ENCODE measurements at places on chromosomes 11 and 22. TPM values are rescaled to one million over a fixed set of nuclear protein-coding genes. Genes with fewer than 3 reads are reported as not detected.

DNA sequence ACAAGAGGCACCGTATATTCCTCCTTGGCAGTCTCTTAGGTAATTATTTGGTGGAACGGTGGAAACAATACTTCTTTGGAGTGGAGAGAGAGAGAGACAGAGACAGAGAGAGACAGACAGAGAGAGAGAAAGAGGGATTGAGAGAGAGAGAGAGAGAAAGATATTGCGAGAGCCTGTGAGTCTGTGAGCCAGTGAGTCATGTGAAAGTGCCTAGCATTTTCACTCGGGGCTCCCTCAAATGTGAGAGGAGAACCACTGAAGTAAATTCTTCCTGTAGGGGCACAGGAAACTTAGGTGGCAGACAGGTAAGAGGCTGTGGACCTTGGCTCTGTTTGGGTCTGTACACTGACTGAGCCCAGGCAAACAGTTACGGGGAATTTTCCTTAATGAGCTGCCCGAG lies 31.6 kb upstream of the SNX19 start:
- DNase-seq = peak; percentile 6

- peak; percentile 25 for DNase-seq
Measured at GRCh38 chr11:10746871-10747270, 4.2 kb upstream of the CTR9 start.

DNA sequence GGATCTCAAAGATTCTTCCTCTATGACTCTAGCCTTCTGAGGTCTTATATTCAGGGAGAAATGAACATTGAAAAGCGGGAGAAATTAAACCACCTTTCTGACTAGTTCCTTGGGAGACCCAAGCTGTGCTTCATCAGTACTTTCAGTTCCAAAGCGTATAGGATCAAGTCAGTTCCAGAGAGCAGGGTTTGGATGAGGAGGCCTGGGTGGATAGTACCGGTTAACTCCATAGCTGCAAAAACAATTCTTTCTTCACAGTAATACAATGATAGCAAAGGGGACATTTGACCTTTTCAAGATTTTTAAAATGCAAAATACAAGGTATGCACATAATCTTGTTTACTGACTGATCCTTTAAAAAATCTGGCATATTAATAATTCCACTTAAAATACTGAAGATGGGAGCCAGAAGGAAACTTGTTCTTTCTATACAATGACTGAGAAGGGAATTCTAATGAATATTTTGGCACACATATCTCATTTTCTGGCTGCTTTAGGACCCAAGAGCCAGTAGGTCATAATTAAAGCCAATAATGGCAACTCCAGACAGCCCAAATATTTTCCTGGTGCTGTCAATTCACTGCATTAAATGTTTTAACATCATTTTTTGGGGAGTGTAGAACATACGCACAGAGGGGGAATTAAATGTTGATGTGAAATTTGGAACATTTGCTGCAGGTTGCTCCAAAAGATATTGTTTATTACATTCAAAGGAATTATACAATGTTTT lies 16.0 kb downstream of the ADM start:
- no peak for DNase-seq

DNA sequence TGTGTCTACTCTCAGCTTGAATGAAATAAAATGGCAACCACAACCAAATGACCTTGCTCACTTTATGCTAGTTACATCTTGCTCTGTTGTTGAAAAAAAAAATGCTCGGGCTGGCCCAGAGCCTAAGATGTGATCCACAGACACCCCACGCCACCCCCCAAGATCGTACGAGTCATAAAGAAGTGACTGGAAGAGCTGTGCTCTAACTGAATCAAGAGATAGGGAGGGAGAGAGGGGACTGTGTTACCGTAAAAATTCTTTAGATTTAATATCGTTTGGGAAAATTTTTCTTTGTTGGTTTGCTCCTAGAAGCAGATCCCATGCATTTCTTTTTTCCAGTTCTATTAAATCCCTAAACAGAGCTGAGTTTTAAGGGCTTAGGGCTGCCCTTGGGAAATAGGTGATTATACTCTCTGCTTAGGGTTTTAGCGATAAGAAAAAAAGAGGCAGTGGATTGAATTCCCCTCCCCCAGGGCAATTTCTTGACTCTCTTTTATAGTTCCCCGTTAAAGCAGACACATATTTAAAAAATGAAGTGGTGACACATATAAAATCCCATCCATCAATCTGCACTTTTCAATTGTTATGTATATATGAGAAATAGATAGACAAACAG lies 14.5 kb downstream of the MAML2 start:
- DNase-seq = peak; percentile 38

- DNase-seq = no peak
Measured at GRCh38 chr11:114073007-114073827, 13.7 kb downstream of the ZBTB16 start.

DNA sequence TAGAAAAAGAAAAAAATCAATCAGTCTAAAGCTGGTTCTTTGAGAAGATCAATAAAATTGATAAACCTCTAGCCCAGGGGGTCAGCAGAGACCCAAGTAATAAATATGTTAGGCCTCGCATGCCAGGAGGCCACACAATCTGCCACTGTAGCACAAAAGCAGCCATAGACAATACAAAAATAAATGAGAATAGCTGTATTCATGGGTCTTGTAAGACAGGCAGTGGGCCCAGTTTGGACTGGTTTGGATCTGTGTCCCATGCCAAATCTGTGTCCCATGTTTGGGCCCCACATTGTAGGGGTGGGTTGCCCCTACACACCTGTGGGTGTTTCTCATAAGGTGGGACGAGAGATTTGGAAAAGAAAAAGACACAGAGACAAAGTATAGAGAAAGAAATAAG lies 6.6 kb upstream of the PLAAT4 start:
- no peak for DNase-seq

GRCh38 chr11:128776069-128776423 lies 82.2 kb downstream of the FLI1 start:
- no peak for DNase-seq

DNA sequence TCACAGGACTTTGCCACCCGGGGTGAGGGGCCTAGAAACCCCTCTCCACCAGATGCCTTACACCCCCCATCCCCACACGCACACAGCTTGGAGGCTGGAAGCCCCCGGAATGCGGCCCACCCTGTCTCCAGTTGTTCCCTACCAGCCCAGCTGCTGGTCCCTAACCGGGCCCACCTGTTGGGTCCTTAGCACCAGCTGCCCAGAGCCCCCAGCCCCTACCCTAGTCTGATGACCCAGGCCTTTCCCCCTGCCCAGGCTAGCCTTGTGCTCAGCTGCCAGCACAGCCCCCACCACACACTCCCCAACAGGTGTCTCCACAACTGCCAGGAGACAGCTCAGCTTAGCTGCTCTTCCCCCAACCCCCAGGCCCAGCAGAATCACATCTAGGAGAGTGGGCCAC lies 67.1 kb downstream of the CDKN1C start:
- no peak for DNase-seq

GRCh38 chr11:78399136-78399535 lies 18.5 kb downstream of the GAB2 start:
- DNase-seq = no peak

DNA sequence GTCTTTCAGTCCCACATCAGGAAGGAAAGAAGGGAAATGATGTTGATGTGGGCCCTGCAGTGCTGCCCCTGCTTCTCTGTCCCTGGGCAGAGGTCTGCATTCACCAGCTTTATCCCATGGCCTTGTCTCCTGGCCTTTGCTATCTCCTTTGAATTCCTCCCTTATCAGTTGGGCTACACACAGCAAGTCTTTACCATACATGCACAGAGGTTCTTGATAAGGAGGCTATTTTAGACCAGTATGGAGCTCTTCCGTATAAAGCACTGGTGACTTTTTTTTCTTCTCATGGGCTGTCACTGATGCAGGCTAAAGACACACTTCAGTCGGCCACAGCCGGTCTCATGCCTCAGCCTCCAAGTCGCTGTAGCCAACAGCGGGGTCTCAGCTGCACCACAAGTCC lies 20.2 kb downstream of the MYO18B start:
- DNase-seq = no peak

DNA sequence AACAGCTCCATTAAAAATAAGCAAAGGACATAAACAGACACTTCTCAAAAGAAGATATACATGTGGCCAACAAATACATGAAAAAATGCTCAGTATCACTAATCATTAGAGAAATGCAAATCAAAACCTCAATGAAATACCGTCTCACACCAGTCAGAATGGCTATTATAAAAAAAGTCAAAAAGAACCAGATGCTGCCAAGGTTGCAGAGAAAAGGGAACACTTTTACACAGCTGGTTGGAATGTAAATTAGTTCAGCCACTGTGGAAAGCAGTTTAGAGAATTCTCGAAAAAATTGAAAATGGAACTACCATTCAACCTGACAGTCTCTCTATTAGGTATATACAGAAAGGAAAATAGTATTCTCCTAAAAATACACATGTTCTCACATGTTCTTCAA lies 102.4 kb upstream of the FIBIN start:
- no peak for DNase-seq

DNA sequence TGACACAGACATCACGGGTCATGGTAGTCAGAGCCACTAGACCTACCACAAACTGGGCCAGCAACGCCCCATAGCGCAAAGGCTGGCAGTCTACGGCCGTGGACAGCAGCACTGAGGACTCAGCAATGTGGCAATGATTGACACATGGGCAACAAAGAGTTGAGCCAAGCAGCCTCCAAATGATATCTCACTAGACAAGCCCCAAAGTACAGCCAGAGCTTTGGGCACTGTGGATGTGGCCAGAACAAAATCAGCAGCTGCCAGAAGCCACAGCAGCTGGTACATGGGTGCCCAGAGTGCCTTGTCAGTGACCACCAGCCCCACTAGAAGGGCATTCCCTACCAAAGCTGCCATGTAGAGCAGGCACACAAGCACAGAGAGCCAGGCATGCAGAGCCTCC lies 11.2 kb upstream of the UBQLNL start:
- no peak for DNase-seq

- peak; percentile 2 for DNase-seq
Measured at GRCh38 chr11:21625982-21626381, 566.9 kb upstream of the ANO5 start.

GRCh38 chr22:33002035-33002434 lies 56.1 kb downstream of the SYN3 start:
- DNase-seq = no peak

- DNase-seq = no peak
Measured at GRCh38 chr11:31127290-31127689, 242.2 kb downstream of the DCDC1 start.

- DNase-seq = no peak
Measured at GRCh38 chr11:69461272-69461962, 20.0 kb upstream of the LINC01488 start.

GRCh38 chr11:101326141-101326540 lies 196.5 kb upstream of the PGR start:
- no peak for DNase-seq

GRCh38 chr11:45772986-45773785 lies 31.8 kb upstream of the SLC35C1 start:
- no peak for DNase-seq

DNA sequence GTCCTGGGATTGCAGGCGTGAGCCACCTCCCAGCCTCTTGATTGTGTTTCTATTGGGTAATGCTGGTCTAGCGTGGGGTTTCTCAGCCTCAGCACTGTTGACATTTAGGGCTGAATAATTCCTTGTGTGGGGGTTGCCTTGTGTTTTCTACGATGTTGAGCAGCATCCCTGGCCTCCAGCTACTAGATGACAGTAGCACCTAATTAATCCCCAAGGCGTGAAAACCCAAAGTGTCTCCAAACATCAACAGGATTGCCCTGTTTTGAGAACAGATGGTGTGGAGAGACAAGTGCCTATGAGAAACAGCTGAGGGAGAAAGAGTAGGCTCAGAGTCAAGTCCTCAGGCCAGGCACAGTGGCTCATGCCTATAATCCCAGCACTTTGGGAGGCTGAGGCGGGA lies 67.2 kb downstream of the SGSM1 start:
- no peak for DNase-seq

DNA sequence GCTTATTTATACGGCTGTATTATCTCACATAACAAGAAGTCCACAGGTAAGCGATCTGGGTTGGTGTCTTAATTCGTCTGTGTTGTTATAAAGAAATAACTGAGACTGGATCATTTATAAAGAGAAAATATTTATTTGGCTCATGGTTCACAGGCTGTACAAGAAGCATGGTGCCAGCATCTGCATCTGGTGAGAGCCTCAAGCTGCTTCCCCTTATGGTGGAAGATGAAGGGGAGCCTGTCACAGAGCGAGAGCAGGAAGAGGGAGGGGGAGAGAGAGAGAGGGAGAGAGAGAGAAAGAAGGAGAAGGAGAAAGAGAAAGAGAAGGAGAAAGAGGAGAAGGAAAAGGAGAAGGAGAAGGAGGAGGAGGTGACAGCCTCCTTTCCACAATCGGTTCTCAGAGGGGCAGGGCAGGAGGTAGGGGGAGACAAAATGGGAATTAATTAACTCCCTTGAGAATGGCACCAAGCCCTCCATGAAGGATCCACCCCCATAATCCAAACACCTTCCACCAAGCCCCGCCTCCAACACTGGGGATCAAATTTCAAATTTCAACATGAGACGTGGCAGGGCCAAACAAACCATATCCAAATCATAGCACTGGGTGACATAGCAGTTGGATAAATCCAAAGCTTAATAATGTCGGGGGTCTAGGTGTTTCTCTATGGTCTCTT lies 15.0 kb upstream of the TRIM44 start:
- DNase-seq = no peak

GRCh38 chr22:29230972-29231875 lies 25.5 kb downstream of the EMID1 start:
- DNase-seq = no peak

DNA sequence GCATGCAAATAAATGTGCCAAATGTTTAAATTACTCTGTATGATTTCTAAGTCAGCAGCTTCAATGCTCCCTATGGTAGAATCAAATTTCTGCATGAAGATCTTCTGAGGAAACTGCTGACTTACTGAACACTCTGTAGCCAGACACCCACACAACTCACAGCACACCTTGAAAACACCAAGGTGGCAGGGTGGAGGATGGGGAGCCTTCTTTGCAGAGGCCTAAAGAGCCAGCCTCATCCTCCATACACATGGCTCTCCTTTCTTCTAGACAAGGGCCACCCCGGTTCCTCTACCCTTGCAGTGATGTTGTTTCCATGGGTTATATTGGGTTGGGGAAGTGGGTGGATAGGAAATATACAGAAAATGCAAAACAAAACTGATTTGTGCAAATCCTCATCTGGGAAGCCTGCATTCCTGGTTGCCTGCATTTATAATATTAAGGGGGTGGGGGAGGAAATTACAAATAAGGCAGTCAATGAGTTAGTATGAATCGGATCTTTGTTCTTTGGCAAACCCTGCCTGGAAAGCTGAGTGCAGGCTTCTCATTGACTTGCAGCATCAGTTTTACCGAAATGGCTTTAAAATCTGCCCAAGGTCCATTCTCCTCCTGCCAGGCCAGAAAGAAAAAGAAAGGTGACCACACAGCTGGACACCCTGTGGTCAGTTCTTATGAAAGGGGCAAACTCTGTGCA lies 15.8 kb upstream of the ETS1 start:
- no peak for DNase-seq

Gene FOLR2
- total RNA-seq = not detected

Gene CASP5
- not detected for total RNA-seq

Gene LRRC51
- 6.4 TPM for total RNA-seq

Gene SGSM1
- not detected for total RNA-seq

Gene CACNA1I
- total RNA-seq = not detected

Gene TIGD3
- total RNA-seq = 0.42 TPM

Gene CHRM1
- not detected for total RNA-seq

Gene OR52N4
- not detected for total RNA-seq

Gene CRKL
- 32.2 TPM for total RNA-seq

Gene MS4A12
- total RNA-seq = not detected

Gene ZDHHC24
- 8.7 TPM for total RNA-seq

Gene CWF19L2
- total RNA-seq = 10.1 TPM

Gene ZBTB44
- 17.4 TPM for total RNA-seq

Gene NDUFV1
- total RNA-seq = 229 TPM

Gene GGT5
- not detected for total RNA-seq

Gene OR8G5
- total RNA-seq = not detected

Gene TSKU
- 26.3 TPM for total RNA-seq

Gene ELFN2
- total RNA-seq = 2.0 TPM

Gene PRG3
- total RNA-seq = not detected

Gene TCN1
- total RNA-seq = not detected
